ENCODE measurements at places on chromosomes 16 and 17. TPM values are rescaled to one million over a fixed set of nuclear protein-coding genes. Genes with fewer than 3 reads are reported as not detected.
A peak's percentile ranks its signal among the peaks of the same experiment; 100 is the strongest.

DNA sequence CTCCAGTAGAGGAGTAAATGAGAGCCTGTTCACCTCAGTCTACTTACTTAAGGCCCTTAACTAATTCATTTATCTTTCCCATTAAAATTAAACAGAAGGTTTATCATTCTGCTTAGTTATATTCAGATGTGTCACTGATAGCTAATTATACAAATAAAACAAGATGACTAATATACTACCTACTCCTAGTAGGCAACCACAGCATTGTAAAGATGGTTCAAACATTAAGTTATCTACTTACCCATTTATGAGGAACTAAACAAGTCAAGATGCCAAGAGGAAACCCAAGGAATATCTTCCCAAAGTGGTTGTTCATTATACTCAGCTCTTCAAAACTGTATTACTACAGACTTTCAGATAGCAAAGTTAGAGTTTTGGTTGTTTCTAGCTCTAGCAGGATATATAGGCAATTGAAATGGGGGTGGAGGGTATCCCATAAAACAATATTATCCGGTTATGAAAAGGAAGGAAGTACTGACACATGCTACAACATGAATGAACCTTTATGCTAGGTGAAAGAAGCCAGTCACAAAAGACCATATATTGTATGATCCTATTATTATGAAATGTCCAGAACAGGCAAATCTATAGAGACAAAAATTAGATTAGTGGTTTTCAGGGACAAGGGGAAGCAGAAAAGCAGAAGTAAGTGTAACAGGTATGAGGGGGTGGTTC is 56.5 kb downstream of the SPAG9 start:
- DNase-seq = no peak

Gene HASPIN
- total RNA-seq = 39.1 TPM

GRCh38 chr16:47142821-47143676 is 696 bp downstream of the NETO2 start:
- DNase-seq = peak; percentile 91

- no peak for DNase-seq
Observed at GRCh38 chr16:69350536-69351133, 951 bp downstream of the TMED6 start.

DNA sequence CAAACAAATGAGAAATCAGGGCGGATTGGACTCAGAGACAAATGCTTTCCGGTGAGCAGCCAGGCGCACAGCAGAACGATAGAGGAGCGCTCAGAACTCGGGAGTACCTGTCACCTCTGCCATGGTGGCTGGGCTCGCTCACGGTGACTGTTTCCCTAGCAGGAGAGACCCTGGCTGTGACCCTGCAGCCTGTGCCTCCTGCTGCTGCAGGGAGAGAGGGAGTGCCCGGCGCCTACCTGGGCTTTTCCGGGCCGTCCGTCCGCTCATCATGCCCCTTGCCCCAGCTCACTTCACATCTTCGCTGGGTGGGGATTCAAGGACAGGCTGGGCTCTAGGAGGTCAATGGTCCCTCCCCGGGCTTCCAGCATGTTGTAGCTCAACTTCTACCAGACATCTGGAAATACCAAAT is 14.1 kb upstream of the DNAH17 start:
- DNase-seq = no peak

- DNase-seq = no peak
Observed at GRCh38 chr16:78225919-78226318, 126.5 kb downstream of the WWOX start.

Gene TSNAXIP1
- total RNA-seq = 0.15 TPM

DNA sequence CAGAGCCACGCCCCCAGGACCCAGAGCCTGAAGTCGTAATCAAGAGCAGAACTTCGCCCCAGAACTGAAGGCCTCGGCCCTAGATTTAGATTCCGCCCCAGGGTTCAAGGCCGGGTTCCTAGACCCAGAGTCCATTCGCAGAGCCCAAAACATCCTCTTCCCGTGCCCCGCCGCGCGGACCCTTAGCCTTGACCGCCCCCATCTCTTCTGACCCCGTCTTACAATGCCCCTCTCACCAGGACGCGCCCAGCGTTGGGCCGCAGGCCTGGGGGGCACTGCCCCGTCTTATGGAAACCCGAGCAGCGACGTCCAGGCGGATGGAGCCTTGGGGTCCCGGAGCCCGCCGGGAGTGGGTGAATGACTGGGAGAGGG is 5.0 kb downstream of the CD19 start:
- no peak for DNase-seq

GRCh38 chr16:28321700-28322411 is 29.5 kb downstream of the SBK1 start:
- peak; percentile 91 for DNase-seq

- DNase-seq = no peak
Observed at GRCh38 chr16:75389096-75389690, 44.1 kb downstream of the CFDP1 start.

GRCh38 chr17:19728084-19728495 is 11.7 kb upstream of the SLC47A2 start:
- DNase-seq = no peak

- no peak for DNase-seq
Observed at GRCh38 chr17:66038125-66038524, 153.8 kb downstream of the CEP112 start.

GRCh38 chr17:50426472-50426782 is 409 bp downstream of the ACSF2 start:
- no peak for DNase-seq

Gene WSCD1
- 52.2 TPM for total RNA-seq

Gene HCRT
- total RNA-seq = 0.26 TPM

Gene INTS2
- total RNA-seq = 17.2 TPM

- DNase-seq = no peak
Observed at GRCh38 chr16:55474821-55475220, 4.2 kb upstream of the MMP2 start.

DNA sequence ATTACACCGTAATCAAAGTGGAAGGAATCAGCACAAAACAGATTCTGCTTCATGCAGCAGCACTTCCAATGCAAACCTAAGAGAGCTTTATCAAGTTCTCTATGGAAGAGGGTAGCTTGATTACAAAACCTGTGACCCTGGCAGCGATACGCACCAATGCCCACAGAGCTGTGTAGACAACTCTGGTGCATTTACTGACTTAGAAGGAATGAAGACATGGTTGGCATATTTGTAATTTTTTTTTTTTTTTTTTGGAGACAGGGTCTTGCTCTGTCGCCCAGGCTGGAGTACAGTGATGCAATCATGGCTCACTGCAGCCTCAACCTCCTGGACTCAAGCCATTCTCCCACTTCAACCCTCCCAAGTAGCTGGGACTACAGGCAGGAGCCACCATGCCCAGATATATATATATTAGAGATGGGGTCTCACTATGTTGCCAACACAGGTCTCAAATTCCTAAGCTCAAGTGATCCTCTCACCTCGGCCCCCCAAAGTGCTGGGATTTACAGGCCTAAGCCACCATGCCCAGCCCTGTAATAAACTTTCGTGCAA is 49.4 kb downstream of the XPO6 start:
- no peak for DNase-seq

DNA sequence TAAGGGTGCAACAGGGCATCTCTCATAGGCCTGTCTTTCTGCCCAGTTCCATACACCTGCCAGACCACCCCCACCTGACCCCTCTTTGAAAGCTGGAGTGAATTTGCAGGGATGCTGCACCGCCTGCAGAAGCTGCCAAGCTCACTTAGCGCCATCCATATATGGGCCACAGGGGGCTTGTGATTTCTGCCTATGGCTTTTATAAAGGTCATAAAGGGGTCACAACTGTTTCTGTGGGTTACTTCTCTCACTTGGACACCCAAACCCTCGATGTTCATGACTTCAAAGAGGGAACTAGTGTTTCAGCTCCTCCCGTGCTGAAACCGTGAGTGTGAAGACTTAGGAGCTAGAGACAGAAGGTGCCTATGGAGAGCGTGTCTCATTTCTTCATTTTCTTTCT is 23.9 kb upstream of the MEAK7 start:
- DNase-seq = no peak

- no peak for DNase-seq
Observed at GRCh38 chr17:61200339-61200715, 199.3 kb upstream of the TBX2 start.

DNA sequence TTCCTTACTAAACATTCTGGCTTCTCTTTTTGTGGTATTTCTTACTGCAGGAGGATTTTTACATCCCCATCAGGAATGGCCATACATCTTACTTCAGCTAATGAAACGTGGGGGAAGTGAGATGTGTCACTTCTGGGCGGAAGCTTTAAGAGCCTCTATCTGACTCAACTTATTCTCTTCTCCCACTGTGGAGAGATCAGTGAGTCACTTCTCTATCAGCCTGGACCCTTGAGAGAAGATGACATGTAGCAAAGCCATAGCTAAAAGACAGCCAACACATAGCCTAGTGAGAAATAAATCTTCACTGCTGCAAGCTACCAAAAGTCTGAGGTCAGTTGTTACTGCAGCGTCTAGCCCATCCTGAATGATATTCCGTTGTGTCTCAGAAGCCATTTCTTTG is 1066.7 kb upstream of the RBFOX1 start:
- DNase-seq = no peak

- DNase-seq = no peak
Observed at GRCh38 chr16:47565454-47565853, 104.3 kb downstream of the PHKB start.

DNA sequence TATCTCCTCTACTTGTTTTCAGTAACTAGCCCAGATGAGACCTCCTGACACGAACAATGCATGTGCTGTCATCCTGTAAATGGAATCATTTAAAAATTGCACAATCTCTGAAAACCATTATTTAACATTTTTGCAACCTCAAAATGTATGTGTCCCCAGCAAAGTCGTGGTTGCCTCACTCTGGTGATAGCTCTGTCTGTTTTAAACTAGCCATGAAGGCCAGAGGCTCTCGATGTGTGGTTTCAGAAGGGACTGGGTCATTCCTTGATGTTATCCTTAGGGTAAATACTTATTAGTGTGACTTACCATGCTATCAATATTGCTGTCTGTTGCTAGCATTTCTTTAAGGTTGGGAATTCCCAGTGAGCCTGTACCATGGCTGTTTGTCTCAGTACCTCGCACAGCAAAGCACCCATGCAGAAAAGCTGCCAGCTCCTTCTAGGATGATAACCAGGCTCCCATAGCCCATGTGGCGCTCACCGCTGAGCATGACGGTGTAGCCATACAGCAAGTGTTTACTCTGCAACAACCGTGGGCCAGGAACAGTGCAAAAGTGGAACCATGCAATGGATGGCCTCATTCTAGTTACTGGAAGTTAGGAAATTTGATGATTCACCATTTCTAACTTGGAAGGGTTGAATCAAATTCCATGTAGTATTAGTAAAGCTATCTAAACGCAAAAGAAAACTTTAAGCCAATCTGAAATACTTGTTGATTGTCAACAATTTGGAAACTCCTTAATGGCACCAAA is 2.9 kb upstream of the PGS1 start:
- DNase-seq = no peak

- DNase-seq = no peak
Observed at GRCh38 chr17:72715906-72716572, 376.4 kb downstream of the SLC39A11 start.

DNA sequence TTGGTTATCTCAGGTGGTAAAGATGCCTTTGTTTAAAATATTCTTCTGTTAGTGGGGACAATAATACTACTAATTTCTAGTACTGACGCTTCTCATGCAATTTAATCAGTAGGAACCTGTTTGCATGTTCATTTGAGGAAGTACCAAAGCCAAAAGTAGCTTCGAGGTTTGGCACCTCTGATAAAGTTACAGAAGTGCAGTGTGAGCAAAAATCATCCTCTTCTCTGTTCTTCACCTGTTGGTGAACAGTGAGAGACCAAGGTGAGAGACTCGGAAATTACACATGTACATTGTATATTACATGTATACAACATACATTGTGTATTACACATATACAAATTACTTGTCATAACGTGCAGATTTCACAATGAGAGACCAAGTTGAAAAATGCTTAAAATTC is 404.6 kb downstream of the MAF start:
- DNase-seq = no peak

GRCh38 chr16:63998-64913 is 8.2 kb downstream of the RHBDF1 start:
- DNase-seq = no peak

DNA sequence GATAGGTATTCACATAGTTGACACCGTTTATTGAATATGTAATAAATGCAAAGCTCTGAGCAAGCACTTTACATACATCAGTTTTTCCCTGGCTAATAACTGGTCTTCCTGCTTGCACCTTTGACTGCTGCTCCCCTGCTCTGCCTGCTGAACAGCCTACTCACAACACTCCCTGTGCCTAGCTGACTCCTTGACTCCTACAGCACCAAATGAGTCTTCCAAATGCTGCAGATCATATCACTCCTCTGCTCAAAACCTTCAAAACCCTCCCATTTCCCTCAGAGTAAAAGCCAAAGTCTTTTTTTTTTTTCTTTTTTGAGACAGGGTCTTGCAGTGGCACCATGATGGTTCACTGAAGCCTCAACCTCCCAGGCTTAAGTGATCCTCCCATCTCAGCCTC is 18.5 kb downstream of the EFCAB3 start:
- no peak for DNase-seq

Gene NSMCE1
- 22.8 TPM for total RNA-seq

GRCh38 chr17:3988297-3989040 is 24.2 kb upstream of the ATP2A3 start:
- DNase-seq = peak; percentile 32

Gene CACNG4
- total RNA-seq = 1.1 TPM

DNA sequence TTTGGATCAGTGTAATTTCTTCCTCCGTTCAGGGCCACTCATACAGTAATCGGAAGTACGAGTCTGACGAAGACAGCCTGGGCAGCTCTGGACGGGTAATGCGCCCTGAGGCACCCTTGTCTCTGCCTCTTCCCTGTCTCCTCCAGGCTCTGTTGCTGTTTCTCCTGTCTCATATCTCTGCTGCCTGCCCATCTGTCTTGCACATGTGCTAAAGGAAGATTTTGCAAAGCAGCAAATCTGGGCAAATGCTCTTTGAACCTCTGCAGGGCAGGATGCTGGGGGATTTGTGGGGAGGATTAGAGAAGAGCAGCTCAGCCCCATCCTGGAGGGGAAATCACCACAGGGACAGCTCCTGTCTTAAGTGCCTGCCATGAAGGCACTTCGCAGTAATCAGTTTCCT is 32.4 kb upstream of the POLR3E start:
- DNase-seq = peak; percentile 10

DNA sequence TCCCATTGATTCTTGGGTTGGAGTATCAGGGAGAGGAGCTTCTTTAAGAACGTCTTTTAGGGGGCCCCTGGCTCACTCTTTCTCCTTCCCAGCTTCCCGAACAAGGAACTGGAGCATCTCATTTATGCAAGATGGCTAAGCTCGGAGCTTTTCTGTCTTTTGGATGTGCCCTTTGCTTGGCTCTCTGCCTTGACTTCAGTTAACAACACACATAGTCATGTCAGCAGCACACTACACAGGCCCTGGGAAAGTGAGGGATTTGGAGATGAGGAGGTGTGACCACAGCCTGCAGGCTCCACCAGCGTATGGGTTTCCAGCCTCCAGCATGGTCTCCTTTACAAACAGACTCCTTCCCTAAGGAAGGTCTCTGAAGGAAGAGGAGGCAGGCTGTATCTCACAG is 310.4 kb downstream of the SNX29 start:
- DNase-seq = no peak

GRCh38 chr16:76729525-76729924 is 452.3 kb downstream of the CNTNAP4 start:
- DNase-seq = no peak

Data from H7 (cell line).